Amygdala (tissue), 56 donors: ENCODE measurements at places on chromosomes 12 and 14.

DNA sequence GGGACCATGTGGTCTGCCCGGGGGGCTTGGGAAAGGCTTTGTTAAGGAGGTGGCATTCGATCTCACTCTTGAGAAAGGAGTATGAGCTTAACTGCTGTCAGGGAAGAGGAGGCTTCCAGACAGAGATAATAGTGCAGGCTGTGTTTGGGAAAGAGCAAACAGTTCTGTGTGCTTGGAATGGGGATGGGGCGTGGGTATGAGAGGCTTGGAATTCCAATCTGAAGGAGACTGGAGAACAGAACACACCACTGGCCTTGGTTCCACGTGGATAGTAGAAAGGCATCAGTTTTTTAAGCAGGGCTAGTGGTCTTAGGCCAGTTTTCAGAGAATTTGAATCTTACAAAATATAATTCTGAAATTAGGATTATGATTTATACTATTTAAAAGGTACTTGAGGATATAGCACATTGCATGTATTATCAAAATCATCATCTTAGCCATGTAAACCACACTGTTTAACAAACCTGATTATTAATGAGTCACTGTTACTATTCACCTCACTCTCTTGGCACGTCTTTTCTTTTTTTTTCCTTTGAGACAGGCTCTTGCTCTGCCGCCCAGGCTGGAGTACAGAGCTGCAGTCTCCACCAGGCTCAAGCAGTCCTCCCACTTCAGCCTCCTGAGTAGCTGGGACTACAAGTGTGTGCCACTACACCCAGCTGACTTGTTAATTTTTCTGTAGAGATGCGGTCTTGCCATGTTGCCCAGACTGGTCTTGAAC lies 38.5 kb upstream of the KCNK13 start:
- DNase-seq, result no peak

- DNase-seq, result no peak
Observed at GRCh38 chr14:88975926-88976325, 151.5 kb downstream of the TTC8 start.

- DNase-seq, result no peak
Observed at GRCh38 chr12:102735104-102735503, 181.9 kb downstream of the PAH start.

- DNase-seq, result no peak
Observed at GRCh38 chr14:54877015-54877702, 25.5 kb downstream of the GCH1 start.

DNA sequence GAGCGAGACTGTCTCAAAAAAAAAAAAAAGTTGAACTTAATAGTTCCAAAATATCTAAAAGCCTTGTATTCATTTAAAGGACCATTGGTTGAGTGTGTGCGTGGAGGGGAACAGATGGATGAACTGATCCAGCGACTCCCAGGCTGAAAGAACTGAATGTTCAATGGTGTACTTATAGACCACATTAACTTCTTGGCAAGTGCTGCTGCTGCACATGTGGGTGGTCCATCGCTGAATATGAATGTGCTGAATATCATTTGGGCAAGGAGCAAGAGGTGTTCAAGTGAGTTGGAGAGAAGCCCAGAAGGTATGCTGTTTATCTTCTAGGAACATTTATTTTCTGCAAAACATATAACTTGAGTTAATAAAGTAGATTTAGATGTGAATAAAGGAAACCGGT lies 289.0 kb upstream of the RPL10L start:
- no peak for DNase-seq

- no peak for DNase-seq
Observed at GRCh38 chr12:28827861-28828260, 321.2 kb upstream of the FAR2 start.

GRCh38 chr12:90027889-90028634 lies 319.4 kb upstream of the ATP2B1 start:
- DNase-seq, result no peak

DNA sequence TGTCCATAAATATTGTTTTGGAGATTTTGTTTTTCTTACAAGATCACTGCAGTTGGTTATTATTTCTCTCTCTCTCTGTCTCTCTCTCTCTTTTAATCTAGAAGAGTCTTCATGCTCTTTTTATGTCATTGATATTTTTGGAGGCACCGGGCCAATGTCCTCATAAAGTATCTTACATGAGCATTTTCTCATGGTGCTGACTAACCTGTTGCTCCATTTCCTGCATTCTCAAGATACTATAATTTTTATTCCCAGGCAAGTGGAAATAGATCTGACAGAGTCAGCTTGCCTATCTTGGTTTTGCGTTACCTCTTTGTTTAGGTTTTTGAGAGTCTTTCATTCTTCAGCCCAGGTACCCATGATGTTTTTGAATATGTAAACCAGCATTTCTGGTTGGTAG lies 938.8 kb upstream of the FBXO33 start:
- no peak for DNase-seq

DNA sequence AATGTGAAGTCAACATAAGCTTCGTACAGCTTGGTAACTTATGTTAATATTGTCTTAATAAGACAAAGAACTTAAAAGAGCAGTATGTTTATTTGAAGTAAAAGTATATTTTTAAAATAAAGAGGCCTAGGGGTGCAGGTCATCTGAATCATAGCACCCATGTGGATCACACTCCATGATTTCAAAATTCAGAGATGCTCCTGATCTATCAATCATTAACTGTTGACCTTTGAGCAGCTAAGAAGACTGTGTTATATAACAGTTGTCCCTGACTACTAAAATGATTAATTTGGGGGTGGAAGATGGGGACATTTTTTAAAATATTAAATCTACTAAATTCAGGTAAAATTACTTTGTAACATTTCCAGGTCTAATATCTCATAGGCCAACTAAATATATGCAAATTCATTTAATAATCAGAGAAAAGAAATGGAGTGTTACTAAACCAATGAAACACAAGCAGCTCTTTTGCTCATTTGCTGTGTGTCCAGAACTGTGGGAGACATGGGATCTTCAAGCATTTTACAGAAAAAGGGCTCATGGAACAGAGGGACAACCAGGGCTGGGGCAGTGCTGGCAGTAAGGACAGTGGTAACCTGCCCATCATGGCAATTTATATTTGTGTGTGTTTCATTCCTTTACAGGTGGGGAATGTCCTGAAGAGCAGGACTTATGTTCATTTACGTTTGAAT lies 120.7 kb upstream of the PCED1B start:
- DNase-seq, result no peak

DNA sequence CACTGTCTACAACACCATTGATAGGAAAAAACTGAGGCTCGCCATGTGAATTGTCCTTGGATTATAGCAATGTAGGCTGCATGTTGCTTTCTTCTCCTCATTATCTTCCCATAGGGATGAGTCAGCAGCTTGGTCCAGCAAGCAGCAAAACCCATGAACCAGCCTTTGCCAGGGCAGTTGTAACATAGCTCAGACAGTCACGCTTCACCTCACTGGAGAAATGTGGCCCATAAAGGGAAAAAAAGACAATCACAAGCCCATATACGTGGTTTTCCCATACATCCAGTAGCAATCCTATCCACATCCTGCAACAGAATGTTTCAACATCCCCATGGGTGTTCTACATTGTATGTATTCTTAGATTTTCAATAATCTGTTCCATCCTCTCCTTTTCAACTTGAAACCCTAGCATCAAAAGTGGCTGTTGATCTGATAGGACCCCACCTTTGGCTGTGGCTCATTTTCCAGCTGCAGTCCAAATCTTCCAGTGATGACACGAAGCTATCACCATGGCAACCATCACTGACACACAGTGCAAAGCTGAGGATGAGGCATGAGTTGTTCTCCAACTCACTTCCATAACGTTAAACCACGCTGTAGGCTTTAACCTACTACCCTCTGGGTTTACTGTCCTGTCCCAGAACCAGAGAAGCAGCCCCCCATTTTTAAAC lies 34.0 kb downstream of the GRIN2B start:
- DNase-seq, result no peak

DNA sequence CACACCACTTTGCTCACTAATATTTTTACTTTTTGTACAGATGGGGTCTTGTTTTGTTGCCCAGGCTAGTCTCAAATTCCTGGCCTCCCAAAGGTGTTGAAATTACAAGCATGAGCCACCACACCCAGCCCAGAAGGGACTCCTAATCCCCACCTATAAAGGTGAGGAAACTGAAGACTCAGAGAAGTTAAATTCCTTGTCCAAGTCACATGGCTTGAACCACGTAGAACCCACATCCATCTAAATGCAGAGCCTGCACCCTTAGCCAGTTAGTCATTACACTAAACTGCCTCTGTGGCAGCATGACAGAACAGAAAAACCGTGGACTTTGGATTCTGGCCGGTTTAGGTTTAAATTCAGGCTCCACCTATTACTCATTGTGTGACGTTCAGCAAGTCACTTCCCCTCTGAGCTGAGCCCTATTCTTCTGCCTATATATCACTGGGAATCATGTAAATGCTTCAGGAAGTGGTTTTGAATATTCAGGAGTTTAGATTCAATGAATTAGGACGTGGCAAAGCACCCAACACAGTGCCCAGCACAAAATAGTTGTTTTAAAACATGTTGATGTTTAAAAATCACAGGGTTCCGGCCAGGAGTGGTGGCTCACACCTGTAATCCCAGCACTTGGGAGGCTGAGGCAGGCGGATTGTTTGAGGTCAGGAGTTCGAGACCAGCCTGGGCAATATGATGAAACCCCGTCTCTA lies 3.0 kb upstream of the CORO1C start:
- no peak for DNase-seq

GRCh38 chr12:113797535-113797868 lies 168.6 kb downstream of the RBM19 start:
- DNase-seq, result no peak

DNA sequence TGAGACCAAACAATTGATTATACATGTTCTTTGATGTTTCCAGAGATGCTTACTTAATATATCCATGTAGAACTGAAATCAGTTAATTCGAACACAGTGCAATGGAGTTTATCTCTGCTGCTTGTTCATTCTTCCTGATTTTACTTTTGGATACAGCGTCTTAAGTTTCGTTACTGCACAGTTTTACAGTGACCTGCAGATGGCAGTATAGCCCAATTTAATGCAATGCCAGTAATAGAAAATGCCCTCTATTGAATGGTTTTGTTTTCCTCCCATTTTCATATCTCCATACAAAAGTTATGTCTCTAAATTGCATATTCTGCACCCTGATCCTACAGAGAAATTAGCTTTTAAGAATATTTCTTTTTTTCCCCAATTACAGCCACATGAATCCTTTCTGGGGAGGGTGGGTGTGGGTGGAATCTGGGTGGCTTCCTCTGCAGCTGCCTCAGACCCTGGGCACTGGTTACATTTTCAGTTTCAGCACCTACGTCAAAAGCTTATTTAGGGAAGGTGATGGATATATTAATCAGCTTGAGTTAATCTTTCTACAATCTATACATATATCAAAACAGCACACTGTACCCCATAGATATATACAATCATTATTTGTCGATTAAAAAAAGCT lies 101.1 kb upstream of the DCD start:
- DNase-seq, result no peak

DNA sequence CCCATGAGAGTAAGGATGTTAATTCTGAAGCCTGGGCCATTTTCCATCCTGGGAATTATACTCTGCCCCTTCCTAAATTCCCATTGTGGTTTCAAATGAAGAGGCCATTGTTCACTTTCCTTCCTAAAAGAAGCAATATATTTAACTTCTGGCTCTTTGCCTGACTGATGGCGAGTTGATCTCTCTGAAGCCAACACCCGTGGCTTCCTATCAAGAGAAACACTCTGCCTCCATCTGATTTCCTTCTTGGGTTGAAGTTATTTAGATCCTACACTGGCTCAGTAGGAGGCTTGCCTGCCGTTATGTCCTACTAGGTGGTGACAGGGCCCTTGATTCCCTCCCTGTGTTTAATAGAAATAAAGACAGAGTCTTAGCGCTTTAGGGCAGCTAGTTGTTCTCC lies 97.4 kb downstream of the PRKCH start:
- no peak for DNase-seq

GRCh38 chr12:124520265-124520701 lies 47.1 kb downstream of the NCOR2 start:
- no peak for DNase-seq

GRCh38 chr12:101670007-101670671 lies 27.3 kb upstream of the CHPT1 start:
- DNase-seq, result no peak

DNA sequence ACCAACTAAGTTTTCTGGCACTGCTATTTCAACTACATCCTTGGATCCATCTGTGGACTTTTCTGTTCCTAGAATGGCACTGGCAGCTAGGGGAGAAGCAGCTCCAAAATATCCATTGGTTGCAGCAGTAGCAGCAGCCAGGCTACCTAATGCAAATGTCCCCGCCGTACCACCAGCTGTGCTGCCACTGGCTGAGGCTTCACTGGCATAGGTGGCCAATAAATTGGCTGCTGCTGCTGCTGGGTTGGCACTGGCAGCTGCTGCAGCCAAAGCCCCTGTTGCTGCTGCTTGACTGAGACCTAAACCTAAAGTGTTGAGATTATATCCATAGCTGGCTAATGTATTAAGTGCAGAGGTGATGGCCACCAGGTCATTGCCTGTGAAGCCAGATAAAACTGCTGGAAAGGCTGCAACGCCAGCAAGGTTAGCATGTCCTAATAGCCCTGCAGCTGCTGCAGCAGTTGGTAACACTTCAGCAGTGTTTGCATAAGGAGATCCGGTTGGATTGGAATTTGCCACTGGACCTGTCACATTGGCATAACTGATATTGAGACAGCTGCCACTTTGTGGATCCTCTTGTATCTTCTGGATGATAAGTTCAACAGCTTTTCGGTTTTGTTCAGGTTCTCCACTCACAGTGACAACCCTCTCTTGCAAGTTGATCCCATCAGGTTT lies 149.5 kb downstream of the NOVA1 start:
- DNase-seq, result no peak

GRCh38 chr14:33103489-33103888 lies 164.8 kb downstream of the NPAS3 start:
- DNase-seq, result no peak

- no peak for DNase-seq
Observed at GRCh38 chr14:104277416-104278213, 139.2 kb downstream of the KIF26A start.

DNA sequence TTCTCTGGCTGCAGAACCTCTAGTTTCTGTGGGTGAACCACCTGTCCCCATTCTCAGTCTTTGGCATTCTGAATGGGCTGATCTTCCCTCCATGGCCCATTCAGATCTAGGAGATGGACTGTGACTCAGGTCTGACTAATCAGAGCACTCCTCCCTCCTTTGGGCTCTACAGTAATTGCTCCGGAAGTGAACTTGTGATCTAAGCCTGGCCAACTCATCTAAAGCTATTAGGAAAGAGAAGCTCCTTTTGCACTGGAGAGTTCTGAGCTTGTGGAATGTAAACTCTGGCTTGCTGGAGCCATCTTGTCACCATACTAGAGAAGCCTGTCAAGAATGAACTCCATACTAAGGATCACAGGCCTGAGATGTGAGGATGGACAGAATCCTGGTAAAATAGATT lies 168.2 kb downstream of the SUDS3 start:
- no peak for DNase-seq
